ENCODE measurements at places on chromosomes 4 and X.

DNA sequence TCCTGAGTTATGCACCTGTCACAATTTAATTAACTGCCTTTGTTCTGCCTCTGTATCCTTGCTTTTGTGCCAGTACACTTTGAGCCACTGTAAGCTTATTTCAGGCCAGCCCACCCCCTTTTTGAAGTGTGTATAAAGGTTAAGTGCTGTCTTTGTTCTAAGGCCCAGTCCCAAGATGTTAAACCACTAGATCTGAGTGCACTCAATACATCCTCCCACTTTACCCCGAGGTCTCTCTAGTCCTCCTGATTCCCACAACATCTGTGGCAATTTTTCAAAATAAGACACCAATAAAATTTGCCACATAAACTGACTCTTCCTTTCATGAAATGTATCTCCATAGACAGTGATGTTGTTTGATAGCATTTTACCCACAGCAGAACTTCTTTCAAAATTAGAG is 124.1 kb upstream of the SPIN4 start:
- DNase-seq = no peak

DNA sequence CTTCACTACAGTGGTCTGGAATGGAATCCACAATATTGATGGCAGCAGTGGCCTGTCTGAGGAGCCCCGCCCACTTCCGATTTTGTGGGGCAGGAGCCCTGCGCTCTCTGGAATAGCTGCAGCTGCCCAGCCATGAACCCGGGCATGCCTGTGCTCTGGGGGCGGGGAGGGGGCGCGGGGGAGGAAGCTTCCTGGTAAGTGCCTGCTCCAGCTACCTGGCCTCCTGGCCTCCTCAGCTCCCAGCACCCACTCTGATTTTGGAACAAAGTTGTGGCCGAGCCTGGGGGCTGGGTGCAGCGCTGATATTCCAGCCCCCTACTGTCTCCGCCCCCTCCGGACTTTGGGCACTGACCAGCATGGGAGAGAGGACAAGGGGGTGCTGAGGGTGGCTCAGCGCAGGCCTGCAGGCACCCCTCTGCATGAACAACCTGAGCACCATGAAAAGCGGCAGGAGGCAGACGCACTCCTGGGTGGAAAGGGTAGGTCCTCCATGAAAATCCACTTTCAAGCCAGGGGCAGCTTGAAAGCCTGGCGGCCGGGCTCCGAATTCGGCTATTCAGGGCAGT is 972.7 kb upstream of the AGA start:
- no peak for DNase-seq

- no peak for DNase-seq
Observed at GRCh38 chr4:182318256-182318655, 75.1 kb downstream of the TENM3 start.

GRCh38 chr4:53981567-53981966 is 82.8 kb downstream of the CHIC2 start:
- no peak for DNase-seq

DNA sequence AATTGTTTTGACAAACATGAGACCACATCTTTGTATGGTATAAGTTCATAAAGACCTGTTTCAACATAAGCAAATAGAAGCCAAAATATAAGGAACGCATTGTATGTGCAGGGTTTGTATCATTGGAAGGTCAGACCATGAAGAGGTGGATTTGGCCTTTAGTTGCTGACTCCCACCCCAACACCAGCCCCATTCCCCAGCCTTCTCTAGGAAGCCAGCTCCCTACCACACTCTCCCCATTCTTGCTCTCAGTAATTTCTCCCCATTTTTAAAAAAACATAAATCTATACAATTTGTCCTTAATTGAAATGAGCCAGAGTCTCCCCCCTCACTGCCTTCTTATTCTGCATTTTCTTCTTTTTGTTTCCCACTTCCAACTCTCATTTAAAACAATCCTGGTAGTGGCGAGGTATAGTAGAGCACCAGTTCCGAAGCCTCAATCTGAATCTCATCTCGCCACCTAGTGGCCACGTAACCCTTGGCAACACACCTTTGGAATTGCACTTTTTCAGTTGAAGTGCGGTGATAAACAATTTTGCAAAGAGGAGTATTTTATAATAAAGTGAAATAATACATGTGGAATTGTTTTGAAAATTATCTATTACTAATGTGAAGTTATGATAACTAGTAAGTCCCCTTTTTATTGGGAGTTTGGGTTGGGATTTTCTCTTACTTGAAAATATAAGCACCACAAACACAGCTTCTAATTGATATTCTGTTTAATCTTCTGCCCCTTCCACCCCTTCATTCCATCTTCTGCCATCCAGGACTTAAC is 126.6 kb downstream of the ASB9 start:
- peak; percentile 58 for DNase-seq

- peak; percentile 1 for DNase-seq
Observed at GRCh38 chrX:43349363-43349762, 306.7 kb upstream of the MAOA start.

DNA sequence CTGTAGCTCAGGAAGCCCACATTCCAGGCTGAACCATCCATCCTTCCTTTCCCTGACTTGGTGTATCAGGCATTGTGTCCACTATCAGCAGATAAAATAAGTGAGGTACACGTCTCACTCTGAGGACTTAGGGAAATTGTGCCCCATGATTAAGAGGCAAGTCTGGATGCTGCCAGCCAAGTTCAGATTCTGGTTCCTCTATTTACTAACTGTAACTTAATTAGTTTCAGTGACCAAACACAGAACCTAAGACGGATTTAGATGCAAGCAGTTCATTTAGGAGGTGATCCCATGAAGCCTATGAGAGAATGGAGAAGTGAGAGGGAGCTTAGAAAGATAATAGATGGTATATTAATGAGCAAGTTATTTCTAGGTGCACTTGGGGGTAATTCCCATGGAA is 56.6 kb upstream of the PACRGL start:
- no peak for DNase-seq

DNA sequence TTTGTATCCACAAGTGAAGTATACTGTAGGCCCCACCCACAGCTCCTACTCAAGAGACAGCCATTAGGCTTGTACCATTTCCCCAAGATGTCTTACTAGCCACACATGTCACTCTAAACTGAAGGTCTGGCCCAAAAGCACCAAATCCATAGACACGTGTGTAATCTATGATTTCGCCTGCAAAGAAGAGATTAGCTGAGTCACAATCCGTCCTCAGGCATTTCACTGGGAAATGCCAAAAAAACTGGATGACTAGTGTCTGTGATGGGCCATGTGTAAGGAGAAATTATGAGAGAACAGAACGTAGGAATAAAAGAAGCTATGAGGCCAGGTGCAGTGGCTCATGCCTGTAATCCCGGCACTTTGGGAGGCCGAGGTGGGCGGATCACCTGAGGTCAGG is 21.9 kb upstream of the RP2 start:
- no peak for DNase-seq

GRCh38 chr4:101393256-101393655 is 45.9 kb upstream of the PPP3CA start:
- no peak for DNase-seq

GRCh38 chr4:165784672-165785071 is 88.4 kb upstream of the TLL1 start:
- DNase-seq = no peak

GRCh38 chrX:140091125-140091886 is 126.0 kb upstream of the CXorf66 start:
- no peak for DNase-seq

DNA sequence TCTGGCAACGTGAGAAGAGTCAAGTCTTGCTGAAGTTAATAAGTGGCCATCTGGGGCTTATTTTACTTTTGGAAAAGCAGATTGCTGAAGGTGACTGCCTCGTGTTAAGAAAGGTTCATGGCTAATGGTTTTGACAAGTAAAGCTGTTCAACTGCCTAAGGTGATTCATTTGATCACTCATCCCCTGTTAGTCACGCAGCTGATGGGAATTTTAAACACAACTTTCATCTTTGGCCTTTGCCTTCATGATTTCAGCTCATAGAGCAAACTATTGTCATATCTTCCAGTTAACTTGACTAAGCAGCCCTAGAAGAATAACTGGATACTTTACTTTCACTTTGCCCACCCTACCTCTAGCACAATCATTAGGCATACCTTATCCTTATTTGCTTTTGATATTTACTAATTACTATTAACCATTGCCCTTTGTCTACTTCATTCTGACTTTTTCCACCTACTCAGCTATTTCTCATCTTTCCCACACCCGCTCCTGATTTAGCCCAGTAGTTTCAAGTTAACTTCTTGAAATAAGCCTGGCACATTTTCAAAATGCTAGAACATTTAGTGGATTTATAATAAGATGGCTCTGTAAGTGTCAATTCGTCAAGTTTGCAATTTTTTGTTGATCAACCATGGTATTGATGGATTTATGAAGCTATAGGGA is 170.6 kb upstream of the S100G start:
- DNase-seq = no peak

- peak; percentile 17 for DNase-seq
Observed at GRCh38 chr4:27084685-27085361, 224.2 kb downstream of the STIM2 start.

DNA sequence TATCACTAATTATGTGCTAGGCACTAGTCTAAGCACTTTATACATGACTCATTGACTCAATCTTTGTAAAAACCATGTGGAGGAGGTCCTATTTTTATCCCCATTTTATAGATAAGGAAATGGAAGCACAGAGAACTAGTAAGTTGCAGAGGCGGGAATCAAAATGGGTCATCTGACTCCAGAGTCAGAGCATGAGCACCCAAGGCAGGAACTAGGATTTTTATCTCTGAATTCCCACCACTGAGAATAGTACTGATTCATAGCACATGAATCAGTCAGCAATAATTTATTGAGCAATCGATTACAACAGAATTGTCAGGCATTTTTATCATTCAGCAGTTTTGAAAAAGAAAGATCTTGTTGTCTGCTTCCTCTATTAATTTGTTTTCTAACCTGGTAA is 19.3 kb downstream of the SCARB2 start:
- DNase-seq = no peak

- no peak for DNase-seq
Observed at GRCh38 chr4:139740531-139741041, 75.0 kb downstream of the MGST2 start.

- DNase-seq = no peak
Observed at GRCh38 chr4:70715097-70715496, 6.7 kb upstream of the RUFY3 start.

DNA sequence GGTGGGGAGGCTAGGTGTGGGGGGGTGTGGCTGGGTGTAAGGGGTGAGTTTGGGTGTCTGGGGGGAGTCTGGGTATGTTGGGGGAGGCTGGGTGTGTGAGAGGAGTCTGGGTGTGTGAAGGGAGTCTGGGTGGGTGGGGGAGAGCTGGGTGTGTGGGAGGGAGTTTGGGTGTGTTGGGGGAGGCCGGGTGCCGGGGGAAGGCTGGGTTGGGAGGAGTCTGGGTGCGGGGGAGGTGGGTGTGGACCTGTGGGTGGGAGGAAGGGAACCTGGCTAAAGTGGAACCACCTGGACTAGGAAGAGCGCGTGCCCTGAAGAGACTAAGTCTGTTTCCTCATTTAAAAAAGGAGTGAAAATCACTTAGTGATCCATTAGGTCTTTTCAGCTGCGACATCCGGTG is 18.3 kb downstream of the SPON2 start:
- DNase-seq = no peak

- DNase-seq = no peak
Observed at GRCh38 chr4:4645743-4646142, 103.9 kb upstream of the STX18 start.

DNA sequence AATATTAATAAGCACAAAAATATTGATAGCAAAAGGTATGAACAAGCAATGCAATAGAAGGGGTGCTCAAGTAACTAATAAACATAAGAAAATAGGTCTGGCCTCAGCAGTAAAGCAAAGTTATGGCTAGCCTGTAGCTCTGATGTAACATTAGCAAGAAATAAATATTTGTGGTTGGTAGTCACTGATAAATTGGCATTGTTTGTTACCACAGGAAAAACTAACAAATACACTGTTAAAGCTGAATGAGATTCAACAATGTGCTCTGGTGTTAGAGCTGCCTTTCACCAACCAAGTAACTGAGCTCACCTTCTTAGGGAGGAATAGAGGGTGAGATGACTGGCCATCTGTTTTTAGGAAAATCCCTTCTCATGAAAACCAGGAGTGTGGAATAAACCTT is 71.4 kb downstream of the AREG start:
- no peak for DNase-seq

- DNase-seq = peak; percentile 67
Observed at GRCh38 chrX:48938721-48939425, 18.5 kb downstream of the OTUD5 start.

GRCh38 chrX:25003066-25003849 is 12.5 kb downstream of the ARX start:
- no peak for DNase-seq

- peak; percentile 8 for DNase-seq
Observed at GRCh38 chrX:87900320-87900908, 382.8 kb downstream of the KLHL4 start.

DNA sequence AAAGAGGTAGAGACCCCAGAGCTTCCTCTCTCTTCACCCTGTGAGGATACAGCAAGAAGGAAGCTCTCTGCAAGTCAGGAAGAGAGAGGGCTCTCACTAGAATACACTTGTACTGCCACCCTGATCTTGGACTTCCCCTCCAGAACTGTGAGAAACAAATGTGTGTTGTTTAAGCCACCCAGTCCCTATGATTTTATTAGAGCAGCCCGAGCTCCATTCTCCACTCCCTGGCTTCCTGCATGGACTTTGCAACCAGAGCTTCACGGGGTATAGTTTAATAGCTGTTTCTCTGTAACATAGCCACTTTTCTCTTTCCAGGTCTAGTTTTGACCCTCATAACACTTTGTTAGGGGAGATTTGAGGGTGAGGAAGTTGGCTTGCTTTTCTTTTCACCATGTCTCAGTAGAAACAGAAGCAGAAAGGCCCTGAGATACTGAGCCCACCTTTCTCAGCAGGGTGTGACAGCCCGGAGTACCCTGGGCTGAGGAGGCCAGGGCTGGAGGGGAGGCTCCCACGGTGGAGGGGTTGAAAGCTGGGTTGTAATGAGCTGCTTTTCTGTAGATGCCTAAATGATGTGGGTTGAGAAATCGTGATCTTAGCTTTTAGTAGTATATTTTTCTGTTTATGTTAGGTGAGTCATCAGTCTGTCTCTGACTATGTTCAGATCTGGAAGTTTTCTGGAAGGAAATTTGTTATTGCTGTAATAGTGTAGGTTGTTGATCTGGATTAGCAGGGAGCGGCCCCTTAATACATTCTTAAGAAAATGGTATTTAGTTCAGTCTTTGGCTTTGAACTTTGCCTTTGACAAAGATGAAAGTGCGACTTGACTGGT is 118.6 kb downstream of the PTTG2 start:
- no peak for DNase-seq

GRCh38 chrX:55796496-55796895 is 78.9 kb downstream of the RRAGB start:
- DNase-seq = no peak

- no peak for DNase-seq
Observed at GRCh38 chr4:13547485-13548041, 3.3 kb upstream of the NKX3-2 start.

DNA sequence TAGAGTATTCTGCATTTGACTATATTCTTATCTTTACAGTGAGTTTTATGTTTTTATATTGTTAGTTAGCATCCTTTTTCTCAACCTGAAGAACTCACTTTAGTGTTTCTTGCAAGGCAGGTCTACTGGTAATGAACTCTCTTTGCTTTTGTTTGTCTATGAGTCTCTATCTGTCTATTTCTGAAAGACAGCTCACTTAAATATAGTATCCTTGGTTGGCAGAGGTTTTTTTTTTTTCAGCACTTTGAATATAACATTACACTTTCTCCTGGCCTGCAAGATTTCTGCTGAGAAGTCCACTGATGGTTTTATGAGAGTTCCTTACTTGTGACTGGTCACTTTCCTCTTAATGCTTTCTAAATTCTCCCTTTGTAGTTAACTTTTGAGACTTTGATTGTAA is 32.8 kb upstream of the C4orf54 start:
- no peak for DNase-seq
